ENCODE measurements at places on chromosomes 11 and 22. TPM values are rescaled to one million over a fixed set of nuclear protein-coding genes. Genes with fewer than 3 reads are reported as not detected.

DNA sequence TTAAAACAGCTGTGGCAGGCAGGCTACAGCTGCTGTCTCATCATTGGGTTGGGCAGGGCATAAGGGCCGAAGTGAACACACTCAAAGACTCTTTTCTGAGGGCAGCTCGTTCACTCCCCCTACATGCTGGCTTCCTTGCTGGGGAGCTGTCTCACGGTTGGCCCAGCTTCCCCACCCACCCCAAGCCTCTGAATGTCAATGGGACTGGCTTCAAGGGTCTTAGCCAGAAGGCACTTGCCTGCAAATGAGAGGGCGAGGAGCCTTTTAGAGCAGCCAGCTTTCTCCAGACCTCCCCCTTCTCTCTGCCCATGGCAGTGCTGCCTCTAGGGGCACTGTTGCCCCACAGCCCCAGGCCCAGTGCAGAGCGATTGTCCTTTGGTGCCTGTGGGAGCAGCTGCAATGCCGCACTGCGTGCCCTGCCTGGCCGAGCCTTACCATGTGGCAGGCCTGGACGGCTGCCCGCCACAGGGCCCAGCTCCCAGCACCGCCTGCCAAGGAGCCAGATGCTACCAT lies 94.7 kb upstream of the RASSF10 start:
- peaks cover 11% of the 10 kb centered on the region for H3K27me3 ChIP-seq
- H3K27ac ChIP-seq: no peak overlapping the region
- no peak for DNase-seq
- no peaks in the 10 kb centered on the region for H3K36me3 ChIP-seq

DNA sequence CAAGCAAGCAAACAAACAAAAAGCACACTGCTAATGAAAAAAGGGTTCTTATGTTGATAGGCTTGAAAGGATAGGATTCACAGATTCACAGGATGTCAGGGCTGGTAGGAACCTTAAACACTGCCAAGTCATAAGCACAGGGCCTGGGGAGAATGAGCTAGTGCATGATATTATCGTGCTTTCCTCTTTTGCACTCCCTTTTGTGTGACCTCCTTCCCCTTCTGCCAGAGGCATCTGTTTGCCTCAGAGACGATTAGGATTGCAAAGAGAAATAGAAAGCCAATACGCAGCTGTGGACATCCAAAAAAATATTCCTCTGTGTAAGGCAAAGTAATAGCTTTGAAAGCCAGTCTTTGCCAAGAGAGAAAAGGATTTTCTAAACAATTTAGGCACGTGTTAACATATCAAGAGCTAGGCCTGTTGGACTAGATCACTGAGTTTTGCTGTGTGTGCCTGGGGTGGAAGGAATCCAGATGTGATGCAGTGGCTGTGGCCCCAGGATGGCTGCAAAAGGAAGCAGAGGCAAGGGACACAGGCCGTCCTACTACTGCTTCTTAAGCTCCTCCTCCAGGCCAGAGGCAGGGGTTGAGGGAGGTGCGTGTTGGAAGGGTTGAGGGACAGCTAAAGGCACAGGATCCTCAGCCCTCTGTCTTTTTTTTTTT lies 30.6 kb downstream of the MCHR1 start:
- no peak overlapping the region for H3K27ac ChIP-seq
- H3K4me3 ChIP-seq: no peak overlapping the region
- no peak for DNase-seq
- H3K4me1 ChIP-seq: peaks cover 6% of the 10 kb centered on the region
- no peaks in the 10 kb centered on the region for H3K36me3 ChIP-seq

DNA sequence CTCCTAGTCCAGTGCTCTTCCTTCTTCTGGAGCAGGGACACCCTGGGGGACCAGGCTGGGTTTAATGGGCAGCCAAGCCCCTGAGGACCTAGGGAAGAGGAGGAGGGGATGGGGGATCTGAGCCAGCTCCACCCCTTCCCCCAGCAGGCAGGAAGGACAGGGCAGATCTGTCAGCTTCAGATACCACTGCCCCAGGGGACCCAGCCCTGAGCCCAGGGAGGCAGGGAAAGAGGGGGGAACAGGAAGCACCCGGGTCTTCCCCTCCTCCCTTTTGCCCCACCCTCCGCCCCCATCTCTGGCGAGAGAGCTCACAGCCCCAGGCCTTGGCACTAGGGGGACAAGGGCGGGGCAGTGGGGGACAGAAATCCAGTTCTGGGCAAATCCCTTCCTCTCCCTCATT lies 11.7 kb upstream of the SOX10 start:
- no peaks in the 10 kb centered on the region for H3K27me3 ChIP-seq
- peak overlapping the region; percentile 81 for H3K27ac ChIP-seq
- H3K36me3 ChIP-seq: no peaks in the 10 kb centered on the region
- H3K4me1 ChIP-seq: peaks cover 2% of the 10 kb centered on the region

- H3K27me3 ChIP-seq: peaks cover 2% of the 10 kb centered on the region
- no peak for DNase-seq
- no peaks in the 10 kb centered on the region for H3K36me3 ChIP-seq
- no peak overlapping the region for H3K4me3 ChIP-seq
Observed at GRCh38 chr11:5004424-5005274, 10.0 kb downstream of the OR51L1 start.

Gene OPCML
- not detected for total RNA-seq

Gene KRTAP5-8
- total RNA-seq: not detected
